HT1080 (cell line): ENCODE measurements at places on chromosomes 16 and 17. TPM values are rescaled to one million over a fixed set of nuclear protein-coding genes. Genes with fewer than 3 reads are reported as not detected.

Gene CTRB1
- total RNA-seq = not detected in 2 replicates

Gene ENPP7
- not detected in 2 replicates for total RNA-seq

Gene TEX14
- total RNA-seq = 2.5 and 2.7 TPM in 2 replicates

Gene C16orf86
- 0.27 and 2.5 TPM in 2 replicates for total RNA-seq

Gene C16orf95
- 7.0 and 9.1 TPM in 2 replicates for total RNA-seq

Gene PIP4K2B
- 33.8 and 42.2 TPM in 2 replicates for total RNA-seq

Gene HS3ST4
- total RNA-seq = not detected in 2 replicates

Gene FAAP100
- 28.7 and 31.6 TPM in 2 replicates for total RNA-seq

Gene PIPOX
- total RNA-seq = 0.14 and 0.33 TPM in 2 replicates

Gene OR3A3
- total RNA-seq = not detected in 2 replicates

Gene CAVIN1
- total RNA-seq = 232 and 236 TPM in 2 replicates

Gene ACSM5
- total RNA-seq = not detected in 2 replicates

Gene HCRT
- total RNA-seq = not detected in 2 replicates

Gene KRTAP2-1
- total RNA-seq = 2.0 TPM in 1 of 2 replicates, not detected in the other

Gene NT5M
- total RNA-seq = 1.9 and 2.9 TPM in 2 replicates

Gene ST6GALNAC1
- total RNA-seq = not detected in 2 replicates

Gene NTN1
- 0.03 TPM in 1 of 2 replicates, not detected in the other for total RNA-seq

Gene MPV17L
- total RNA-seq = not detected in 2 replicates

Gene PROCA1
- 0.80 and 1.3 TPM in 2 replicates for total RNA-seq

Gene SOX9
- total RNA-seq = 24.9 and 43.0 TPM in 2 replicates

Gene MRC2
- total RNA-seq = 69.9 and 70.5 TPM in 2 replicates

Gene MT1M
- not detected in 2 replicates for total RNA-seq

Gene WNT9B
- not detected in 2 replicates for total RNA-seq

Gene ZNF747
- 7.3 and 9.5 TPM in 2 replicates for total RNA-seq

Gene HASPIN
- total RNA-seq = 27.9 and 28.1 TPM in 2 replicates

Gene WDR59
- 13.7 and 22.1 TPM in 2 replicates for total RNA-seq

Gene IL34
- total RNA-seq = not detected in 2 replicates

Gene CHP2
- not detected in 2 replicates for total RNA-seq

Gene DLX3
- 0.13 TPM in 1 of 2 replicates, not detected in the other for total RNA-seq

Gene TMEM238L
- not detected in 2 replicates for total RNA-seq

Gene GP1BA
- not detected in 2 replicates for total RNA-seq

Gene CCL16
- not detected in 2 replicates for total RNA-seq

Gene NDRG4
- total RNA-seq = 4.6 and 8.8 TPM in 2 replicates

Gene NPIPA2
- not detected in 2 replicates for total RNA-seq
